Neural crest cell (in vitro differentiated cells): ENCODE measurements at places on chromosomes 13 and 19. TPM values are rescaled to one million over a fixed set of nuclear protein-coding genes. Genes with fewer than 3 reads are reported as not detected.

- peaks cover 3% of the 10 kb centered on the region for H3K36me3 ChIP-seq
- peaks cover 26% of the 10 kb centered on the region for H3K4me1 ChIP-seq
- no peaks in the 10 kb centered on the region for H3K27me3 ChIP-seq
- no peak overlapping the region for H3K27ac ChIP-seq
Observed at GRCh38 chr13:44389876-44390275, 16.3 kb downstream of the SERP2 start.

GRCh38 chr19:54209811-54210494 is 9.3 kb downstream of the RPS9 start:
- H3K36me3 ChIP-seq: peaks cover 36% of the 10 kb centered on the region
- peak overlapping the region; percentile 99 for H3K4me3 ChIP-seq
- H3K27me3 ChIP-seq: peaks cover 21% of the 10 kb centered on the region
- H3K27ac ChIP-seq: peak overlapping the region; percentile 44

DNA sequence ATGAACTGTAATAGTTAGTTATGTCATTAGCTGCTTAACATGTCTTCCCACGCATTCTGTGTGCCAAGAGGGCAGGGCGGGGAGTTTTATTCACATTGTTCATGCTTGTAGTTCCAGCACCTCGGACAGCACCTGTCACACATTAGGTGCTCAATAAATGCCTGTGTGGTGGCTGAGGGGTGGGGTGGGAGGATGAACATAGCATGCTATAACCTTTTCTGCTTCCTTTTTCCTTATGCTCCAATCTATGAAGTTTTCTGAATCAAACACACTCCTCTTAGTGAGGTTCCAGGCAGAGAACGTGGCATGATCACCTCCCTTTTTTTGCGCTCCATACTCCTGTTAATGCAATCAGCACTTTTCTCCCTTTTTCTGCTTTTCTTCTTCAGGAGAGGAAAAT is 15.8 kb upstream of the PTPRS start:
- H3K36me3 ChIP-seq: no peaks in the 10 kb centered on the region
- no peak for DNase-seq
- peaks cover 7% of the 10 kb centered on the region for H3K4me1 ChIP-seq

DNA sequence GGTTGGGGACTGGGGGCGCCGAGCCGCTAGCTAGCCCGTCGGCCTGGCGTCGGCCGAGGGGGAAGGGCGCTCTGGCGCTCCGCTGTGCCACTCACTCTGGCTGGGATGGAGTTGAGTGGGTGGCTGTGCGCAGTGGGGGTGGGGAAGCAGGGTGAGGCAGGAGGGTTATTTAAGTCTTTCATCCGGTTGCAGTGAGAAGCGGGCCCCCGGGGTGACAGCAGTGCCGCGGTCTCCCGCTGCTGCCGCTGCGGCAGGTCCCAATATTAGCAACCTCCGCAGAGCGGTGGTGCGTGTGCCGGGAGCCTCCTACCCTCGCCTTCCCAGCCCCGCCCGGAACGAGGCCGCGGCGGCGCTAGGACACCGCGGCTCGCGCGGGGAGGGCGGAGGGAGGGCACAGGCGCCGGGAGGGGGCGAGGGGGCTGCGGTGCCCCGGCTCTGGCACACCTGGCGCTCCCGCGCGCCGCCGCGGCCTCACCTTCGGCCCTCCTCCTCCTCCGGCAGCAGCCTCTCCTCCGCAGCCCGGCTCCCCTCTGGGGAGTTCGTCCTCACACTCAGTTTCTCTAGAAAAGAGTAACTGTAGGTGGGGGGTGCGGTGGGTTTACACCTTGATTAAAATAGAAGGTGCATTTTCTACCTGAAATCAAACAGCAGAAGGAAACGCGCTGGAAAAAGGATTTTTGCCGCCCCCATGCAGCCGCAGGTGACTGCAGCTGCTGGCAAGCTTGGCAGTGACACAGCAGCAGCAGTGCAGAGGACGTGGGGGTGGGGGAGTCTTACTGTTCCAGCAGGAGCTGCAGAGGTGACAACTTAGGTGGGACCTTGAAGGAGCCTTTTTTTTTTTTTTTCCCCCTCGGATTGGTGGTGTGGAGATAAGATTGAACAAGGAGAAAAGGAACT is 4.5 kb downstream of the FGF9 start:
- peaks cover 66% of the 10 kb centered on the region for H3K27me3 ChIP-seq
- H3K4me3 ChIP-seq: peak overlapping the region; percentile 97
- peak; percentile 3 for DNase-seq
- H3K4me1 ChIP-seq: peaks cover 31% of the 10 kb centered on the region

ZNF235 gene
- total RNA-seq: 9.5 and 11.5 TPM in 2 replicates

B3GNT3 gene
- total RNA-seq: not detected in 2 replicates
